Hair follicular keratinocyte (primary cell): ENCODE measurements at places on chromosomes 2 and 18. TPM values are rescaled to one million over a fixed set of nuclear protein-coding genes. Genes with fewer than 3 reads are reported as not detected.

Gene FECH
- 19.4 and 33.6 TPM in 2 replicates for total RNA-seq

Gene ALKAL2
- total RNA-seq: not detected in 2 replicates

Gene SLC39A6
- 101 and 116 TPM in 2 replicates for total RNA-seq

Gene PTH2R
- total RNA-seq: 0.04 TPM in 1 of 2 replicates, not detected in the other

Gene PDE1A
- not detected in 2 replicates for total RNA-seq

Gene OXER1
- total RNA-seq: not detected in 2 replicates

Gene ASNSD1
- 24.5 and 40.4 TPM in 2 replicates for total RNA-seq

Gene C2orf66
- total RNA-seq: not detected in 2 replicates

Gene OBSL1
- 29.7 and 38.7 TPM in 2 replicates for total RNA-seq

Gene VWC2L
- not detected in 2 replicates for total RNA-seq

Gene ACADL
- total RNA-seq: not detected in 2 replicates

Gene VWA3B
- 0.08 and 0.16 TPM in 2 replicates for total RNA-seq
